CD4-positive, CD25-positive, alpha-beta regulatory T cell (primary cell): ENCODE measurements at places on chromosomes 7 and 10.

- no peak for DNase-seq
Measured at GRCh38 chr10:122307669-122308416, 36.7 kb downstream of the BTBD16 start.

DNA sequence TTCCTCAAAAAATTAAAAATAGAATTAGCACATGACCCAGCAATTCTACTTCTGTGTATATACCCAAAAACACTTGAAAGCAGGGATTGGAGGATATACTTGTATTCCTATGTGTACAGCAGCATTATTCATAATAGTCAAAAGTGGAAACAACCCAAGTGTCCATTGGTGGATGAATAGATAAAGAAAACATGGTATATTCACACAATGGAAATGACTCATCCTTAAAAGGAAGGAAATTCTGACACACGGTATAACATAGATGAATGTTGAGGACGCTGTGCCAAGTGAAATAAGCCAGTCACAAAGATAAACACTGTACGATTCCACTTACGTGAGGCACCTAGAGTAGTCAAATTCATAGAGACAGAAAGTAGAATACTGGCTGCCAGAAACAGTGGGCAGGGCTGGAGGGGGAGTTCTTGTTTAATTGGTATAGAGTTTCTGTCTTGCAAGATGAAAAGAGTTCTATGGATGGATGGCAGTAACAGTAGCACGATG is 26.6 kb upstream of the KAT6B start:
- DNase-seq: peak; percentile 14

- no peak for DNase-seq
Measured at GRCh38 chr7:38862666-38863065, 46.3 kb downstream of the VPS41 start.

- DNase-seq: no peak
Measured at GRCh38 chr7:93889261-93889660, 1.3 kb downstream of the TFPI2 start.

- no peak for DNase-seq
Measured at GRCh38 chr7:133662276-133662675, 409.4 kb downstream of the EXOC4 start.

- DNase-seq: no peak
Measured at GRCh38 chr7:128728598-128728997, 10.6 kb upstream of the CALU start.

DNA sequence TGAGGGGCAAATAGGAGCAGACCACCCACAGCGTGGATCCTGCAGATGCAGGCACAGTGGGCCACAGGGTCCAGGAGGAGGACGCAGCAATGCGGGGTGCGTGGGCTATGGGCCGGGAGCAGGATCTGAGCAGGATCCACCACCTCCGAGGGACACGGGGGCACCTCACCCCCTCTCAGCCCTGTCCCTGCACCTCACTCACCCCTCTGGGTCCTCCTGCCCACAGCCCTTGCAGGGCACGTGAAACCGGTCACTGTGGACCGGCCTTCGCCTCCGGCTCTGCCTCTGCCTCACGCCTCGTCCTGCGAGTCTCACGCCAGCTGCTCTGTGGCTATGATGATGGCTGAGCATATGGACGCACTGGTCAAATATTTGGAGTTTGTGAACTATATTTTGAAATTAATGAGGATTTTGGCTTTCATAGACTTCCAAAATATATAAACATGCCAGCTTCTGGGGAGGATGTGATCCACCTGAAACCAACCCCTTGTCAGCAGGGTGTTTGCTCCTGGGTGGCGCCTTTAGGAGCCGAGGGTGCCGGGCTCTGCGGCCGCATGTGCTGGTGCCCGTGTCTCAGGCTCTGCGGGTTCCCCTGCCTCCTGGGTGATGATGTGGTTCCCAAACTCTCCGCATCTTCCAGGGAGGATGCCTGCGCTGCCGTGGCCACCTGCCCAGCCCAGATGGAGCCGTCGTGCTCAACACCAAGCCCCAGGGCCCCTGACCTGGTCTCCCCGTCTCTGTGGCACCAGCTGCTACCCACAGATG is 11.3 kb upstream of the ADGRA1 start:
- no peak for DNase-seq
